ENCODE measurements at places on chromosomes 13 and 19.

DNA sequence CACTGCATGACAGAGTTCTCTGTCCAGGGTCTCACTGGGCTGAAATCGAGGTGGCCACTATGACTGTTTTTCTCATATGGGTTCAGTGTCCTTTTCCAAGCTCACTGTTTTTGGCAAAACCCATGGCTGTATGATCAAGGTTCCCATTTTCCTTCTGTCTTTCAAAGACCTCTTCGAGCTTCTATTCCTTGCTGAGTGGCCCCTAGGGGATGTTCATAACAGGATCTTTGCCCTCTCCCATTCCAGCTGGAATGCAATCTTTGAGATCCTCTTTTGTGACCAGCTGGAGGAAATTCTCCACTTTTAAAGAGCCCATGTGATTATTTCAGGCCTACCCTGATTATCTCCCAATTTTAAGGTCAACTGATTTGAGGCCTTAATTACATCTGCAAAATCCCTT is 572.5 kb upstream of the SLC10A2 start:
- no peak for DNase-seq

- DNase-seq = peak; percentile 11
Measured at GRCh38 chr13:50129081-50129705, 113.9 kb downstream of the KCNRG start.

- no peak for DNase-seq
Measured at GRCh38 chr13:97436845-97437244, 2.9 kb downstream of the RAP2A start.

GRCh38 chr13:107906131-107906530 is 309.2 kb downstream of the LIG4 start:
- DNase-seq = no peak

DNA sequence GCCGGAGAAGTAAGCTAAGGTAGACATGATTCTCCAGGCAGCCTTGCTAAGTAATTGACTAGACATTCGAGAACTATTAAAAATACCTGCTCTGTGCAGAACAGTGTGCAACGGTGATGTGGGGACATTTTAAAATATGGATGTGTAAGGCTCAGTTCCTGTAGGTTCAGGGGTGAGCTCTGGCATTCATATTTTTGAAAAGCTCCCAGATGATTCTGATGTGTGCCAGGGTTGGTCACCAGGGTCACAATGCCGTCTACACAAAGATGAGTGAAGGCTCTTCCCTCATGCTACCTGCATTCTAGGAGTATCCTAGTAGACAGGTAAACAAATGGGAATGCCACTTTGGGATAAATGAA is 702 bp upstream of the EPSTI1 start:
- DNase-seq = peak; percentile 35

DNA sequence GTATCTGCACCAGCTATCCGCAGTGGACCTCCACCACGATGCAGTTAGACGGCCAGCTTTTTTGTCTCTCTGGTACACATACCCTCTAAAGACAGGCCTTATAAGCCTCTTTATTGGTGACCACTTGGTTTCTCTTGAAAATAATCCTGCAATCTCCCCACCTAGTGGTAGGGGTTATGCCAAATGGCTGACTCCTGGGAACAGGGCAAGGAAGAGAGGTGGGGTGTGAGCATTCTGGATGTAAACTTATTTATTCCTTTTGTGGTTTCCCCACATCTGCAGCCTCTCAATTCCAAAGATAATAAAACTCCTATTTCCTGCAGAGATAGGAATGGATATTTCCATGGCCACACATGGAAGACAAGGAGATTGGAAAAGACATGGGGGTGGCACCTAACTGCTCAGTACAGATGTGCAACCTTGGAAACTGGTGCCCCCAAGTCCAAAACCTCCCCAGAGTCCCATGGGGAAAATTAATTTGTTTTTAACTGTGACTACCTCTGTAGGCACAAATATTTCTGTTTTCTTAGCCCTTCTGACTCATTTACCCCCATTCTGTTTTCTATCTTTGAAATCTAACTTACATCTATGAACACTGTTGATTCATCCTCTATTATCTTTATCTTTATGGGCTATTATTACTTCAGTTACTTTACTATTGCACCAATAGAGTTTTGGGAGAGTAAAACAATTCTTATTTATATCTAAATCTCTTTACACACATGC is 112.7 kb upstream of the TSHZ3 start:
- no peak for DNase-seq

DNA sequence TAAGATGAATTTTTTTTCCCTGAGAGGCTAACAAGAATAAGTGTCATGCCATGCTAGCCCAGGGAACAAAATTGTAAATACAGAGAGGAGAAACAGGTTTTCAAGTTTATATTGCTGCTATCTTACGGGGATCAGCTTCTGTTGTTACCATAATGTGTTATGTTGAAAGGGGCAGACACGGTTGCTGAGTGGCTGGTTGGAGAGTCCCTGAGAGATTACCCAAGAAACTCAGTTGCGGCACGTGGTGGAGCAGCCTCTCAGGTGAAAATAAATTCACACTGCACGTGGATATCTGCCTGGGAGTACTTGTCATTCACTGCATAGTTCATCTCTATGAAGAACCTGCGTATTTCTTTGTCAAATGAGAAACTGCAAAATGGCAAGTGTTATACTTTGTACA is 293.6 kb downstream of the TDRD3 start:
- no peak for DNase-seq

GRCh38 chr19:14505488-14506239 is 9.7 kb upstream of the GIPC1 start:
- DNase-seq = peak; percentile 78

DNA sequence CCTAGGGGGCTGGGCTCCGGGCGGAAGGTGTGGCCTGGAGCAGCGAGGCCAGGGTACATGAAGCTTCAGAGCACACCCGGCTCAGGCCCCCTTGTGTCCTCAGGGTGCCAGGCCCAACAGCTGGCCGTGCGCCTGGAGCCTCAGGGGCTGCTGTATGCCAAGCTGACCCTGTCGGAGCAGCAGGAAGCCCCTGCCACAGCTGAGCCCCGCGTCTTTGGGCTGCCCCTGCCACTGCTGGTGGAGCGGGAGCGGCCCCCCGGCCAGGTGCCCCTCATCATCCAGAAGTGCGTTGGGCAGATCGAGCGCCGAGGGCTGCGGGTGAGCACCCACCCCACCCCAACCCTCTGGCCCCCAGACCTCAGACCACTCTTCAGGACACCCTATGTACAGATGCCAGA is 3.2 kb downstream of the SYDE1 start:
- DNase-seq = no peak

DNA sequence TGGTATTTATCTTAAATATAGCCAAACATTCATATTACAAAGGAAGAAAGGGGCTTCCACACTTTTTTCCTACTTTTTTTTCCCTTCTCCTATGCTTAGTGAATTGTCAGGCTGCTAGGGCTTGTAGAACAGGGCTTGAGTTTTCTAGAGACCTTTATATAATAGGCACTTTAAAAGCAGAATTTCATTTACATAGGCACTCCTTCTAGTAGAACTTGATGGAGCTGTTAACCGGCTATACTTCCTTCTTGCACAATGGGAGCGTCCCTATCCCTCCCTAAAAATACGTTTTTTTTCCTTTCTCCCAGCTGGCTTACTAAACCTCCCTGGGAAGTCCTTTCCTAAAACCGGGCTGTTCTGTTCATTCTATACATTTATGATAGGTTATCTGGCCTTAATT is 1.1 kb downstream of the TRIM13 start:
- no peak for DNase-seq

DNA sequence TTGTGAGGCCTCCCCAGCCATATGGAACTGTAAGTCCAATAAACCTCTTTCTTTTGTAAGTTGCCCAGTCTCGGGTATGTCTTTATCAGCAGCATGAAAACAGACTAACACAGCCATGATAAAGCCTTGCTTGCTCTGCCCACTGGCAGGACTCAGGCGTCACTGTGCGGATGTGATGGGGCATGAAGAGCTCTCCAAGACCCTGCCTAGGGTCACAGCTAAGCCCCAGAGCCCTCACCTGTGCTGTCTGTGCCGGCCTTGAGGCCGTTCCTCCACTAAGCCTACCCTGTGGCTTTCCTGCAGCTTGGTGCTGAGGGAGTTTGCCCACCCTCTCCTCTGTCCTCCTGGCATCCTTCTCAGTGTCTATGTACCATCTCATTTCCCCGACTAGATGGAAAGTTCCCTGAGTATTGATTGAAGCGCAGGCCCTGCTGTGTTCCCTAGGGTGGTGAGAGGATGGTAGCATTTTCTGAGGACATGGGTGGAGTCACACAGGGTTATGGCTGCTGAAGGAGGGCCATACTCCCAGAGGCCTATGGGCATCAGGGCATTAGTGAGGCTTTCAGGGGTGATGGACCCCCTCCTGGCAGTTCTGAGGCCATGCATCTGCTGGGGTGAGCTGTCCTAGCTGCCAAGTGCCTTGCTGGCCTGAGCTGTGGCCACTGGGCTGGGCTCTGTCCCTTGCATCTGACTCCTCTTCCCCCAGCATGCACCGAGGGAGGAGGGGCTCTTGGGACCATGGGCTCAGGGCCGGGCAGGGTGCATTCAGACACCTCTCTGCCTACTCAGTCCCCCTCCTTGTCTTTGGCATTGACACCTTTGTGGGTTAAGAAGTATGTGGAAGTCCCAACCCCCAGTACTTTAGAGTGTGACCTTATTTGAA is 75.3 kb downstream of the TEX29 start:
- no peak for DNase-seq

DNA sequence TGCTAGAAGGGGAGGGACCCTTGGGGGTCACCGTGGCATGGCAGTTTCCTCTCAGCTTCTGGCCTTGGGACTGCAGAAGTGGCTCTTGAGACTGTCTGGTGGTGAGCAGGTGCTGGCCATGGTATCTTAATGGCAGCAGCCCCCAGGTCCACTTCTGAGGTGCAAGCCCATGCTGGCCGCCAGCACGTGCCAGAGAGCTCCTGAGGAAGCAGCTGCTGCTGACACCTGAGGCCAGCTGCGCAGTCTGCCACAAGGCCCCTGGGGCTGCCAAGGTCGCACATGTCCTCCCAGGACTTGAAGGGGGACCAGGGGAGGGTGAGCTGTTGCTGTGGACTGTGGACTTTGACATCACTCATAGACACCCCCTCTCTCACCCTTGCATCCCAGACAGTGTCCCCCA is 48.0 kb downstream of the NFIX start:
- no peak for DNase-seq

- DNase-seq = no peak
Measured at GRCh38 chr19:16035601-16036297, 40.5 kb upstream of the TPM4 start.

DNA sequence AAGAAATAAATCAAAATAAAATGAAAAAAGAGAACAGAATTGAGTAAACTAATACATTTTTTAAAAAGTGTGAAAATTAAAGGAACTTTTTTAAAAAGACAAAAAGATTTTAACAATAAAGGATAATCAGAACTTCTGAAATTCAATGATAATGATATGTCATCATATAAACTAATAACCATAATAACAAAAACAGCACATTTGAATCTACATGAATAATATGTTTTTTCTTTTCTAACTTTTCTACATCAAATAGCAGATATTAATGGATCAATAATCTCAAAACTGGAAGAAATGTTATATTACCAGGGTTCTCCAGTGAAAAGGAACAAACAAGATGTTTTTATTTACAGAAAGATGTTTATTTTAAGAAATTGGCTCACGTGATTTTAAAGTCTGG is 903.3 kb upstream of the MIR17HG start:
- DNase-seq = no peak

- no peak for DNase-seq
Measured at GRCh38 chr13:110696776-110697175, 9.1 kb downstream of the CARS2 start.

DNA sequence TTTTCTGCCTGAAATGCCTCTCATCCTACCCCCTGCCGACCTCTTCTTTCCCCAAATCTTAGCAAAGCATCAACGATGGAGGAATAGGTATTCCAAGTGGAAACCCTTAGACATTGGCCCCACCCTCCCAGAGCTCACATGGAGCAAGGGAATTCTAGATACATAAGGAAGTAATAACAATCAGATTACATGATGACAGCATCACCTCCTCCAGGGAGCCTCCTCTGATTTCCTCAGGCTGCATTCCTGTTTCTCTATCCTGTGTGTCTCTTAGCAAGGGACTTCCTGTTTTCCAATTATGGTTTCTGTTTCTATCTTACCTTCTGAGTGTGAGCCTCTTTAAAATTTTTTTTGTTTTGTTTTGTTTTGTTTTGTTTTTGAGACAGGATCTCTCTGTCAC is 246.6 kb downstream of the TSHZ3 start:
- DNase-seq = no peak

DNA sequence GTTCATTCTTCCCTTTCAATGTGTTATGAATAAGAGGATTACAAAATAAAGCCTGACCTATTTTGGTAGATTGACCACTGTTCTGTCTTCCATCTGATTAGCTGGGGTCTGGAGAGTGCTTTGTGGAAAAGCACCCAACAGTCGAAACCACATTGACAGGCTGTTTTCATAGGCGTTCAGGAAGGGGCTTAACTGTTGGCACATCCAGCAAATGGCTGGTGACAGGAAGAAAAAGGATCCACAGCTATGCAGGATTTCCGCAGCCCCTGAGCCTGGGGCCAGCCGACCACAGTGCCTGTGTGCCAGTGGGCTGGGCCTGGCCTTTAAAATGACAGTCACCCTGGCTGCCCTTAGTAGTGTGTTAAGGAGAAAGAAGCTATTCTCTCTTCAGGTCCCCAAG is 113.3 kb downstream of the SIPA1L3 start:
- no peak for DNase-seq

DNA sequence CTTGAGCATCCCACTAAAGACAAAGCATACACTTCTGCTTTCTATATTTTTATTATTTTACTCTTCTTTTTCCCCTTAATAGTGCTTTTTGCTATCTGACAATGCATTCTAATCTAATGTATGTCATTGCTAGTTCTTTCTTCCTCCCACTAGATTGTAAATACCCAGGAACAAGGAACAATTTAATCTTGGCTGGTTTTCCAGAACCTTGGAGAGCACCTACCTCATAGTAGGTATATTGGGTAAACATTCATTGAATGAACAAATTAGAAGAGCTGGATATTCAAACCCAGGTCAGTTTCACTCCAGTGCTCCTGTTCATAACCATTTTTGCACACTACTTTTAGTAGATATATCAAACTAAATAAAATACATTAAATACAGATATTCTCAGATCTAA is 1617.6 kb upstream of the SLC10A2 start:
- DNase-seq = no peak

GRCh38 chr13:110616103-110617101 is 1.1 kb downstream of the NAXD start:
- DNase-seq = peak; percentile 32

DNA sequence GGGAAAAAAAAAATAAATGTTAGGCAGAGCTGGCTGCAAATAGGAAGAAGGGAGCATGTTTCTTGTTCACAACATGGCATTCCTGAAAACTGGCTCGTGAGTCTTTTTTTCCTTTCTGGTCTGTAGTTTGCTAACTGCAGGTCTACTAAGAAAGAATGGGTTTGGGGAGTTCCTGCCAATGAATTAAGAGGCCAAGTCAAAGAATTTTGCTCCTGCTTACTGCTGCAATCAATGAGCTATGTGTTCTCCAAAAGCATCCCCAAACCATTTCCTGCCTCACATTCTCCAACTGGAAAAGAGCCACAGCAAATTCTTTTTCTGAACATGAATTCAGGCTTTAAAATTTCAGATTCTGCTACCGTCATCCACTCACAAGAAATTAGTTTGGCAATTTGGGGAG is 88.6 kb downstream of the DCT start:
- DNase-seq = no peak

Measured in activated CD4-positive, alpha-beta T cell treated with anti-CD3 and anti-CD28 coated beads, Interleukin-2, amount 10 ng/mL, durations not matched to agents 7 days and 5 days (primary cell).